ENCODE measurements at places on chromosomes 12 and 14. TPM values are rescaled to one million over a fixed set of nuclear protein-coding genes. Genes with fewer than 3 reads are reported as not detected.

Gene TESPA1
- 1.8 TPM for total RNA-seq

Gene VWF
- 42.8 TPM for total RNA-seq

Gene NELL2
- total RNA-seq: 6.1 TPM

Gene CLEC4C
- not detected for total RNA-seq

Gene DTX1
- 2.3 TPM for total RNA-seq

Gene LAG3
- total RNA-seq: 1.6 TPM

Gene UBR7
- 22.9 TPM for total RNA-seq

Gene FAM186B
- 0.31 TPM for total RNA-seq

Gene NPFF
- not detected for total RNA-seq

Gene A2M
- total RNA-seq: 227 TPM

Gene CBLN3
- 2.0 TPM for total RNA-seq

Gene TC2N
- 65.2 TPM for total RNA-seq

Gene CLEC9A
- total RNA-seq: not detected

Gene NUP107
- 25.8 TPM for total RNA-seq

Gene MANSC4
- total RNA-seq: not detected

Gene KRT72
- total RNA-seq: not detected

Gene FAM181A
- not detected for total RNA-seq

Gene B4GALNT3
- 143 TPM for total RNA-seq

Gene SLC38A1
- 149 TPM for total RNA-seq

Gene EPYC
- not detected for total RNA-seq

Gene DNAI7
- 0.43 TPM for total RNA-seq

Gene SERPINA6
- 1.6 TPM for total RNA-seq

Gene C12orf56
- 1.6 TPM for total RNA-seq

Gene INSM2
- not detected for total RNA-seq

Gene CCND2
- total RNA-seq: 106 TPM

Gene LIN7A
- 0.61 TPM for total RNA-seq

Gene GSC
- total RNA-seq: not detected

Gene KCNC2
- not detected for total RNA-seq

Gene GPR132
- 3.4 TPM for total RNA-seq

Gene RNASE3
- not detected for total RNA-seq

Gene GLI1
- 1.9 TPM for total RNA-seq

Gene SYT1
- total RNA-seq: 1.5 TPM

Gene MMP19
- 6.4 TPM for total RNA-seq

Gene EVL
- total RNA-seq: 9.7 TPM

Gene OVCH1
- not detected for total RNA-seq

Gene PKP2
- total RNA-seq: 117 TPM

Gene KRT78
- total RNA-seq: not detected

Gene FITM1
- total RNA-seq: 1.0 TPM

Gene MUCL1
- not detected for total RNA-seq

Gene SERPINA9
- not detected for total RNA-seq

Gene RTL1
- total RNA-seq: not detected

Gene PPP1R3E
- total RNA-seq: 10.8 TPM

Gene SCNN1A
- total RNA-seq: 459 TPM

Gene E2F7
- total RNA-seq: 3.3 TPM

Gene TAS2R14
- total RNA-seq: 1.8 TPM

Gene KRT73
- total RNA-seq: not detected

Gene MAPKAPK5
- total RNA-seq: 76.1 TPM

Gene SYCP3
- total RNA-seq: 0.15 TPM

Gene IL22
- total RNA-seq: not detected

Gene DYRK2
- 144 TPM for total RNA-seq

Gene VAMP1
- 6.3 TPM for total RNA-seq

Gene MYH6
- total RNA-seq: not detected

Data from left colon (tissue), 2 donors.